ENCODE measurements at places on chromosomes 5 and 9. TPM values are rescaled to one million over a fixed set of nuclear protein-coding genes. Genes with fewer than 3 reads are reported as not detected.

The ACER2 gene
- 3.2 TPM for total RNA-seq

The GRXCR2 gene
- not detected for total RNA-seq

GRCh38 chr5:80615266-80615914, 39.1 kb upstream of the MSH3 start:
- no peaks in the 10 kb centered on the region for H3K27me3 ChIP-seq
- no peak for DNase-seq
- H3K4me1 ChIP-seq, result peaks cover 5% of the 10 kb centered on the region
- no peak overlapping the region for H3K4me3 ChIP-seq

- peak overlapping the region; percentile 32 for H3K27ac ChIP-seq
- DNase-seq, result peak; percentile 44
- H3K4me1 ChIP-seq, result peaks cover 24% of the 10 kb centered on the region
Observed at GRCh38 chr5:136037001-136037705, 8.4 kb downstream of the TGFBI start.

The IFNA4 gene
- total RNA-seq, result not detected

GRCh38 chr9:114122136-114123027, 23.3 kb upstream of the KIF12 start:
- H3K36me3 ChIP-seq, result no peaks in the 10 kb centered on the region
- H3K27ac ChIP-seq, result no peak overlapping the region
- peaks cover 8% of the 10 kb centered on the region for H3K27me3 ChIP-seq
- no peak for DNase-seq

The LCP2 gene
- total RNA-seq, result 304 TPM

The EIF4E1B gene
- not detected for total RNA-seq

GRCh38 chr5:14347522-14347921, 204.4 kb downstream of the TRIO start:
- no peak for DNase-seq
- no peak overlapping the region for H3K27ac ChIP-seq
- no peaks in the 10 kb centered on the region for H3K4me1 ChIP-seq
- no peak overlapping the region for H3K4me3 ChIP-seq
